ENCODE measurements at places on chromosomes 7 and 10.
A peak's percentile ranks its signal among the peaks of the same experiment; 100 is the strongest.

- no peak for DNase-seq
These were observed 31.4 kb upstream of the PDCD4 start for GRCh38 chr10:110840225-110840922.

DNA sequence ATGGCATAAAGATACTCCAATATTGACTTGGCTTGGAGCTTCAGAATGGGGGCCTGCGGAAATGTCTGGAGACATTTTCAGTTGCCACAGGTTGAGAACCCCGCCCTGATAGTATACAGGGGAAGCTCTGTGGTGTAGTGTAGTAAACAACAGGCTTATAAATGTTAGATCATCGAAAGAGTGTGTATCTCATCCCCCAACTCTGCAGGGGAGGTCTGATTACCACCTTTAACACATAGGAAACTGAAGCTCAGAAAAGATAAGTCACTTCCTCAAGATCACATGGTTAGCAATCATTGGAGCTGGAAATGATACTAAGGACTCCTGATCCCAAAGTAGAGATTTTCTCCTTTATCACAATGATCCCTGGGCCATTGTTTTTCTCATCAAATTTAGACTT lies 144.5 kb upstream of the BMPER start:
- DNase-seq, result no peak

- DNase-seq, result no peak
These were observed 26.0 kb downstream of the SLIT1 start for GRCh38 chr10:97159646-97160305.

DNA sequence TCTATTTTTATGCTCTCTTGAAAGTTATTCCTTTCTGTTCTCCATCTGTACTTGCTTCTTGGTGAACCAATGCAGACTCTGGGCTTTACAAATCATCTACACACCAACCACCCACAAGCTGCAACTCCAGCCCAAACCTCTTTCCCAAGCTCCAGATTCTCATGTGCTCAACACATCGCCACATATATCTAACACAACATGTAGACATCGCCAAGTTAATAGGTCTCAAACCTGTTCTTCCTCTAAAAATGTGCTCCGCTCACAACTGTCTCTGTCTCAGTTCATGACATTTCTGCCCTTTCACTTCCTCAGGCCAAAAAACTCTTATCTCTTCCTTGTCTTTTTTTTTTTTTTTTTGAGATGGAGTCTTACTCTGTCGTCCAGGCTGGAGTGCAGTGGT lies 95.7 kb upstream of the EEPD1 start:
- DNase-seq, result peak; percentile 33

DNA sequence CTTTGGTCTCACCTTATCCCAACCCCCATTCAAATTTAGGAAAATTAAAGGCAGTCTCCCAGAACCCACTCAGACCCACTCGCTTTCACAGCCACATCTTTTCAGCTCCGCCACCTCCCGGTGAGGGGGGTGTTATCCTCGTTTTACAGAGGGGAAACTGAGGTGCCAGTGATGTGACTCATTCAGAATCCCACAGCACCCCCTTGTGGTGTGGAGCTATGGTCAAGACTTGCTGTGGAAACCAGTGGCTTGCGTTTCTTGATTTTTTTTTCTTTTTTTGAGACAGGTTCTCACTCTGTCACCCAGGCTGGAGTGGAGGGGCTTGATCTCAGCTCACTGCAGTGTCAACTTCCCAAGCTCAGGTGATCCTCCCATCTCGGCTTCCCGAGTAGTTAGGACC lies 27.6 kb downstream of the SLC35G1 start:
- no peak for DNase-seq

GRCh38 chr7:30468041-30468440 lies 10.5 kb downstream of the NOD1 start:
- DNase-seq, result no peak

GRCh38 chr10:117364110-117364960 lies 10.9 kb downstream of the PDZD8 start:
- DNase-seq, result no peak

GRCh38 chr7:152392254-152392653 lies 43.5 kb downstream of the KMT2C start:
- DNase-seq, result no peak

DNA sequence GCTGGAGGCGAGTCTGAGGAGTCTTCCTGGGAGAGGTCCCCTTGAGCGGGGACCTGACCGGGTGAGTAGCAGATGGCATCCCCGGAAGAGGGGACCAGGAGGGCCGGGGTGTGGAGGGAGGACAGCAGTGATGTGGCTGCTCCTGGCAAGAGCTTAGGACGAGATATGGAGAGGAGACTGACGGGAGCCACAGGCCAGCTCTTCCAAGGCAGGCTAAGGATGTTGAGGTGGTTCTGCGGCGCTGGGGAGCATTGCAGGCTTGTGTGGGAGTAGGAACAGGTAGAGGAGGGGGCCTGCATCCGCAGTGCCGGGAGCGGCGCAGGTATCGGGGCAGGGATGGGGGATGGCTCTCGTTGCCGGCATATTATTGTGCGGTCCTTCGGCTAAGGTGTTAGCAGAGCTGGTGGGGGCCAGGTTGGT lies 76.7 kb upstream of the ANLN start:
- no peak for DNase-seq

- no peak for DNase-seq
These were observed 15.1 kb downstream of the FXYD4 start for GRCh38 chr10:43386549-43386948.

DNA sequence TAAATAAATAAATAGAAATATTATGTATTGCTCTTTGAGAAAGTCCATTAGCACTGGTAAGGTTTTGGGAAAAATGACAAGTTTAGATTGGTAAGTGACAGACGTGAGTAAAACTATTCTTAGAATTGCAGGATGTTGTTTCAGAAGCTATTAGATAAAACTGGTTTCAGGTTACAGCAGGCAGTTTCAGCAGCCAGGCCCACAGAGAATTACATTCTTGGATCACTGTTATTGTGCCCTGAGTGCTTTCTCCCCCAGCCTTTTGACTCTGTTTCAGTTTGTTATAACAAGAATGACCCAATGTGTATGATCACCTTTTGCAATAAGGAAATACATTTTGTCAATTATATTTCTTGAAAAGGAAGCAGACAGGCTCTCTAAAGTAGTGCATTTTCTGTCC lies 86.5 kb downstream of the DKK1 start:
- no peak for DNase-seq

- peak; percentile 45 for DNase-seq
These were observed 16.2 kb downstream of the LDB3 start for GRCh38 chr10:86684331-86685097.

DNA sequence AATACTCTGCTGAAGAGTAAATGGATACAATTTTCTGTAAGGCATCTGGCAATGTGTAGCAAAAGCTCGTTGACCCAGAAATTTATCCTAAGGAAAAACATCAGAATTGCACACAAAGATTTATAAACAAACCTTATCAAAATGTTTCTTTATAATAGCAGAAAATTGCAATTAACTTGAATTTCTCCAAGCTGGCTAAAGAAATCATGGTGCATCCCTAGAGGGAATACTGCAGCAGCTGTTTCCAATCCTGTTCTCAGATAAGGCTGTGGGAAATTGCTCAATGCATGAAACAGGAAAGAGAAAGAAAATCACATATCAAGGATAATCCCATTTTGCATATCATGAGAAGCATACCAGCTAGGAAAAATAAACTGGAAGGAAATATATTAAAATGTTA lies 18.7 kb downstream of the TACR2 start:
- no peak for DNase-seq

GRCh38 chr10:58574058-58574457 lies 61.4 kb downstream of the BICC1 start:
- DNase-seq, result no peak

- no peak for DNase-seq
These were observed at the start of gene EVX1 for GRCh38 chr7:27242555-27243339. EVX1 (plus strand) TSS chr7:27242802; CDS start chr7:27243031, 229 bp downstream.

GRCh38 chr7:143460271-143460979 lies 17.2 kb downstream of the TAS2R60 start:
- no peak for DNase-seq

DNA sequence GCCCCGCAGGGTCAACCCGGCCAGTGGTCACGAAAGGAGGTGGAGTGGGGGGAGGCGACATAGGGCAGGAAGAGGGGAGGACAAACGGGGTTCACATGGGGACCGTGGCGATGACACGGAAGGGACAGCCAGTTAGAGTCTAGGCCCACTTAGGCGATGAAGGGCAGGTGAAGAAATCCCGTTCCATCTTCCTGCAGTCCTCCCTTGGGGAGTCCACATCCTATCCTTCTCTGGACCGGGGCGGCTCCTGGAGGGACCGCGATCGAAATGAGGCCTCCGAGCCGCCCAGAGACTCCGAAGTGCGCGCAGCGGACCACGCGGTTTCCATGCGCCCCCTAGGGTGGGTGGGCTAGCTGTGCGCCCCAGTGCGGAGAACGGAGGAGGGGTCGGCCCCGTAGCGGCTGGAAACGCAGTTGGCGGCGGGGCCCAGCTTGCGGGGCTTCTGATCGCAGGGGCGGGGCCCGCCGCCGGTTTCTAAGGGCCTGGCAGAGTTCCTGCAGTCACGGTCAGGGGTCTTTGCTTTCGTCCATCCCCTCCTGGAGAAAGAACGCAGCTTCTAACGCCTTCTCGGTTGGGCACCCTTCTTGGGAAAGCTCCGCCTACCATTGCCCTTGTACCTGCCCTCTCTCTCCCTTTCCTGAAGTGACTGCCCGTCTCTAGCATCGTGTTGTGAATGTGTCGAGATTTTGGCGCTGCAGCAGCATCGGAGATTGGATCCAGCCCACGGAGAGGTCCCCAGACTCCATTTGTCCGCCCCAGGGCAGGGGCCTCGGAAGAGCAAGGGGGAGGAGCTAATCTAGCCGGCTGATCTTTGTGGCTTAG lies 17.9 kb upstream of the TMEM225B start:
- DNase-seq, result peak; percentile 3

GRCh38 chr7:93937818-93938217 lies 16.3 kb downstream of the GNG11 start:
- DNase-seq, result no peak

DNA sequence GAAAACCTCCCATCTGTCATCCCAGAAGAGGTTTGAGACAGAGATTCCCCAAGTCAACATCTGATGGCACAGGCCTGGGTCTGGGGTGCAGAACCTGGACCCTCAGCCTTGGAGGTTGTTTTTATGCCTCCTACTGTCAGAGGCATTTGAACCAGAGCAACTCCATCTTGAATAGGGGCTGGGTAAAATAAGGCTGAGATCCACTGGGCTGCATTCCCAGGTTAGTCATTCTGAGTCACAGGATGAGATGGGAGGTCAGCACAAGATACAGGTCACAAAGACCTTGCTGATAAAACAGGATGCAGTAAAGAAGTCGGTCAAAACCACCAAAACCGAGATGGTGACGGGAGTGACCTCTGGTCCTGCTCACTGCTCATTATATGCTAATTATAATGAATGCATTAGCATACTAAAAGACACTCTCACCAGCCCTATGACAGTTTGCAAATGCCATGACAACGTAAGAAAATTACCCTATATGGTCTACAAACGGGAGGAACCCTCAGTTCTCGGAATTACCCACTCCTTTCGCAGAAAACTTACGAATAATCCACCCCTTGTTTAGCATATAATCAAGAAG lies 92.0 kb downstream of the ITGA8 start:
- DNase-seq, result no peak

GRCh38 chr7:73967832-73968290 lies 60.1 kb upstream of the ELN start:
- DNase-seq, result no peak

DNA sequence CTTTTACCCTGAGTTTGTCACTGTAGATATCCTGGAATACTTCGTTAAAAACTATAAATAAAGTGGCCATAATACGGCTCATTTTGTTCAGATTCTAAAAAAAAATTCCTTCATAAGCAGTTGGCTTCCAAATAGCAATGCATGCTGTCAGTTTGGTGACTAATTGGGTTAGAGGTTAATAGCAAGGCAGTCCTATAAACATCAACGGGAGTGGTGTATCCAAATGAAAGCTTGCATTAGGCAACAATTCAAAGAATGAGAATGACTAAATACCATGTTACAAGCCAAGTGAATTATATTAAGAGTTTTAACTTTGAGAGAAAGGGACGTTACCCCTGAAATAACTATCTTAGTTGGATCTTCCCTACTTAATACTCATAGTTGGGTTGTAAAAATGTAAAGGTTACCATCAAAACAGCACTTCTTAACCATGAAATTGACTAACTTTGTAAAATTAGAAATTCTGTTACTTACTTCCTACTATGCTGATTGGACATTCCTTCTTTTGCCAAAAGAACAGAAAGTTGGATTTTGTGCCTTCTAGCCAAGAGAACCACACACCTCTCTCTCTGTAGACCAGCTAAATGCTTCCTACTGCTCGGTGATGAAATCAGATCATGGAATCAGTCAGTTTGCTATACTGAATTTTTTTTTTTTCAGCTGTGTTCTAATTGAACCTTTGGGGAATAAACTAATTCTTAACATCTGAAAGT lies 98.0 kb downstream of the KAT6B start:
- no peak for DNase-seq

- DNase-seq, result peak; percentile 48
These were observed 52.8 kb downstream of the EGFR start for GRCh38 chr7:55071411-55072175.

GRCh38 chr7:47266799-47267198 lies 315.1 kb downstream of the TNS3 start:
- no peak for DNase-seq

DNA sequence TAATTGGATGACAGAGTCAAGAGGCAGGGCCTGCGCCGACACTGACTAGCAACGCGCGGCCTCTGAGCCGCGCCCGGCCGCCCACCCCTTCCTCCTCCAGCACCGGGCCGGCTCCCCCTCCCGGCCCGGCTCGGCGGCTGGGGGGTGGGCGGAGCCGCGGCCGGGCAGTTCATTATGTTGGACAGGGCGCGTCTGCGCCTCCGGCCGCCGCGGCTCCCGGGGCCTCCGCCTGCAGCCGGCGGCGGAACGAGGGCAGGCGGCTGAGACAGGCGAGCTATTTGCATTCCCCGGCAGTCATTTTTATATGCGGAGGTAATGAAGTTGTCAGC lies 106.7 kb downstream of the SNX10 start:
- DNase-seq, result no peak

GRCh38 chr10:92173996-92174395 lies 116.9 kb downstream of the CPEB3 start:
- DNase-seq, result no peak

DNA sequence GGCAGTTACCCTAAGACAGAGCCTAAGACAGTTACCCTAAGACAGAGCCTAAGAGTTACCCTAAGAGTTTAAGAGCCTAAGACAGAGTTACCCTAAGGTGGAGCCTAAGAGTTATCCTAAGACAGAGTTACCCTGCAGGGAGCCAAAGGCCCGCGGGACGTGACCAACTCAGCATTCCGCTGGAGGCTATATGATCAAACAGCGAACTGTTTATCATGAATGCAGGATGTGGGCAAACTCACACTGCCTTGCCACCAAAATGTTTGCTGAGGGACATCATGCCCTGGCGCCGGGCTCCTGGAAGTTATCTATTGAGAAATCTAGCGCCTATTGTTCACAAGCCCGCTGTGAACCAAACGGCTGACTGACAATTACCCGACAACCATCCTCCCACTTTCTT lies 49.9 kb downstream of the BLVRA start:
- no peak for DNase-seq

- no peak for DNase-seq
These were observed 238.1 kb upstream of the BMPER start for GRCh38 chr7:33667196-33667595.

- no peak for DNase-seq
These were observed 72.6 kb downstream of the AHR start for GRCh38 chr7:17370901-17371585.

- no peak for DNase-seq
These were observed 111.9 kb upstream of the RHEB start for GRCh38 chr7:151631570-151631952.

Measured in hippocampal formation (tissue), 2 donors.